ENCODE measurements at places on chromosomes 5 and 9.
A peak's percentile ranks its signal among the peaks of the same experiment; 100 is the strongest.

GRCh38 chr9:136297016-136297691 is 6.7 kb downstream of the CCDC187 start:
- DNase-seq: no peak

- DNase-seq: peak; percentile 3
These were observed 466.4 kb downstream of the DMRTA1 start for GRCh38 chr9:22913026-22913425.

DNA sequence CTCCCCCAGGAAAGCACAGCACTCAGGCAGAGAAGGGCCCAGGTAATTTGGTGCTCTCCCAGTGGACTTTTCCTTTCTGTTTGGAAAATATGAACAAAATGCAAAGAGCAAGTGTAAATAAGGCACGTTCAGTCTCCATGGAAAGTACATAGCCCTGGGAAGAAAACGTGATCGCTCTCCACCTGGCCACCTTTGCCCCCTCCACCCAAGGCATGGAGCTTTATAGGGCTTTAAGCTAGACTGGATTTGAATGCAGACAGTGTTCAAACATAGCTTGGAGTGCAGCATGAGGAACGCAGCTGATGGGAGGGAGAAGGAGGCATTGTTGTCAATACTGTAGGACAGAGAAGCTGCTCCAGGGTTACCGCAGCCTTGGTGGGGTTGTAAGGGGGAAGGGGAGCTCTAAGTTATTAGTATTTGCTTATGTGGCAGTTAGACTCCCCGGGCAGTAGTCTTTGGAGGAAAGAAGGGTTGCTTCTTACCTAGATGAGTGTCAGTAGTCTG is 500.2 kb downstream of the SPOCK1 start:
- DNase-seq: no peak

- peak; percentile 38 for DNase-seq
These were observed 247.3 kb upstream of the TAS2R1 start for GRCh38 chr5:9877488-9877887.

- DNase-seq: peak; percentile 96
These were observed 508.0 kb downstream of the GADD45G start for GRCh38 chr9:90112788-90113187.

DNA sequence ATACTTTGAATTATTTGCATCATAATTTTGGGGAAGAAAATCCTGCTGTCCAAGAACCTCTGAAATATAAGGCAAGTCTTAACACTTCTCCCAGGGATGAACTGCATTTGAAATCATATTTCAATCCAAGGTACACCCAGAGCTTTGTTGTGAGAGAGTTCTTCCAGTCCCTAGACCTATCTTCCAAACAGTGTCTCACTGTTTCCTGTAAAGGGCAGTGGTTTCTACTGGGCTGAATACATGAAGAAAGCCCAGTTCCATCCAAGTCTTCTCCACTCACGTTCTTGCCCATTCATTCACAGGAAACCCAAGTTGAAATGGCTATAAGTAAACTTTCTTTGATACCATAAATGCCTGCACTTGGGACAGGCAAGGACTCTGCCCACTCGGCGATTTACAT is 108.3 kb upstream of the LHFPL2 start:
- no peak for DNase-seq

DNA sequence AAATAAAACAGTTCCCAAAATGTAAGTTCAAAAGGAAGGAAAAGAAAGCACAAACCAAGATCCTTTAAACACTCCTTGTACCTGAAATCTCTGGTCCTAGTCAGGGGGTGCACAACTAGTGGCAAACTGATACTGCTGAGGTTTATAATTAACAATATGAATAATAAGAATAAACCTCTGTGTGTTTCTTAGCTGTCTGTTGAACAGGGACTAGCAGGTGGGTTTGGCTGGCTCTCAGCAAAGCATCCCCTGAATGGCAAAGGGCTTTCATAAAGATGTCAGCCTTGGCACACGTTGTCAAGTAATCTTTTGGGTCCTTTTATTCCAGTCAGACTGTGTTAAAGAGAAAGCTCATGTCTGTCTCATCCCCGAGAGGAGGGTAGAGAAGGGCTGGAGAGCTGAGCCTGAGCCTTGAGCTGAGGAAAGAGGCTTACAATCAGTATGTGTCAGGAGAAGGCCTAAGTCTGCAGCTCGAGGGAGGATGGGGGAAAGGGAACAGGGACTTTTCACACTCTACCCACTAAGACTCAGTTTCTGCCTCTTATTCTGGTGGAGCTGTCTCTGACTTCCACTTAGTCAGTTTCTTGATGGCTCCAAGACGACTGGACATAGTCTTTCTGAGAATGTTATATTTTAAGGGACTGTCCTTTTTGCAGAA is 123.0 kb downstream of the GALNT10 start:
- no peak for DNase-seq

- no peak for DNase-seq
These were observed 2038.7 kb downstream of the EFNA5 start for GRCh38 chr5:105632043-105632442.

- no peak for DNase-seq
These were observed 75.4 kb downstream of the CFAP77 start for GRCh38 chr9:132485393-132485792.
